Right hindlimb (tissue), 1 donor: ENCODE measurements at places on chromosomes 2 and 18.

GRCh38 chr18:64288432-64288831, 139.5 kb upstream of the LINC00305 start:
- no peak for DNase-seq

- peak; percentile 37 for DNase-seq
Measured at GRCh38 chr2:199603721-199604291, 146.1 kb upstream of the SATB2 start.

DNA sequence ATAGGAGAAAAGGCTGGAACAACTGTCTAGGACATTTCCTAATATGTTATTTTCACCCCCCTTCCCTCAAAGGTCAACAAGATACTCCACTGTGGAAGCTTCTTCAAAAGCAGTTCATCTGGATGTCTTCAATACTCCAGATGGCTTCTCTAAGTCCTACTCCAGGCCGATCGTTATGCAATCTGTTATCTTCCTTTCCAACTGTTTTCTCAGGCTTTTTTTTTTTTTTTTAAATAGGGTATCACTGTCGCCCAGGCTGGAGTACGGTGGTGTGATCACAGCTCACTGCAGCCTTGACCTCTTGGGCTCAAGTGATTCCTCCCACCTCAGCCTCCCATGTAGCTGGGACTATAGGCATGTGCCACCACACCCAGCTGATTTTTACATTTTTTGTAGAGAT, 26.3 kb downstream of the ATP8B1 start:
- no peak for DNase-seq

DNA sequence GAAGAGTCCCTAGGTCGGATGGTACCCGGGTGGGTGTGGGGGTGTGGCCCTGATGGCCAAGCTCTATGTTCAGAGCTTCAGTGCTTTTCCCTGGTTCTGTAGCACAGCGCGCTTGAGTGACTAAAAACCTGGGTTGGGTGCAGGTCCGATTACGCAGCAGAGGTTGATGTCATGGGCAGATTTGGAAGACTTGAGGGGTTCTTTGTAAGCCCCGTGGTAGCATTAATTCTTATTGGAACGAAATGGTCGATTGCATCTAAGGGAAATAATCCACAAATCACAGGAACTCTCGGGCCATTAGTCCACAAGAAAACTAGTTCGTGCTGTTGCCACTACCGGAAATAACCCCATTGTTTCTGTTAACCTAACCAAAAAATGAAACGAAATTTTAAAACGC, 9.0 kb downstream of the HOXD8 start:
- DNase-seq: no peak

DNA sequence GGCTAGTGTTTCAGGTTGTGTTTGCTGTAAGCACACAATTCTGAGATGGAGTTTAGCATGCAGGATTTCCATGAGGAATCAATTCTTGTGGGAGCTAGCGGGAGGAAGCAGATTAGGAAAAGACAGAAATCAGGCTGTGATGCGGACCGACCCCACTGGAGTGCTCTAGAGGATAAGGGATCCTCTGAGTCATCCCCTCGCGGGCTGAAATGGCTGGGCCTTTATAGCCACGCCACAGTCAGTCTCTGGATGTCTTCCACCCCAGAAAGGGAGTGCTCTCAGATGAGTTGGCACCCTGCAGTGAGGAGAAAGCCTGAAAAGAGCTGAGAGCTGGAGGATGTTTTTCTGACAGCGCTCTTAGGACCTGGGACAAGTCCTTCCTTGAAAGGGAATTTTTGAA, 102.4 kb downstream of the GALNT3 start:
- DNase-seq: no peak

GRCh38 chr18:73900106-73900835, 247.4 kb downstream of the FBXO15 start:
- DNase-seq: no peak

DNA sequence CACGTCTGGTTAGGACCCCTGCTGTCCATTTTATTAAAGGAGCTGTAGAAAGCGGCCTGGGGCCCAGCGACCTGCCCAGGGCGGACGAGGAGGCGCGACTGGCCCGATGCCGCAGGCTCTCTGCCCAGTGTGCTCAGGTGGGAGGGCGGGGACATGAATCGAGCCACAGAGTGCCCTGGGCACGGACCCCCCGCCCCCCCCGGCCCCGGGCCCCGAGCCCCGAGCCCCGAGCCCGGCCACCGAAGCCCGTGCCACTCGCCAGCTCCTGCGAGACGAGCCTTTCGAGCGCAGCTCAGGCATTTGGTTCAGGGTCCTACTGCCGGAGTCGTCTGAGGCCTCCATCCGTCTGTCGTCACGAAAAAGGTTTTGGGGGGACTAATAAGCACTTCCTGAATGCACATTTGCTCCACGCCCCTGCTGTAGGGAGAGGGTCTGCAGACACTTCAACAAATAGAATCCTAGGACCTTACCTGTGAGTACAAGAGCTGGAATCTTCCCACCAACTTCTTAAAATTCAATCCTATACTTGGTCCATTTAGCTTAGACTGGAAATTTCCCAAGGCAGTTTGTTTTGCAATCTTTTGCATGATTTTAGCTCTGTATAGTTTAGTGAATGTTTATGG, 602 bp upstream of the ADAM17 start:
- DNase-seq: no peak

DNA sequence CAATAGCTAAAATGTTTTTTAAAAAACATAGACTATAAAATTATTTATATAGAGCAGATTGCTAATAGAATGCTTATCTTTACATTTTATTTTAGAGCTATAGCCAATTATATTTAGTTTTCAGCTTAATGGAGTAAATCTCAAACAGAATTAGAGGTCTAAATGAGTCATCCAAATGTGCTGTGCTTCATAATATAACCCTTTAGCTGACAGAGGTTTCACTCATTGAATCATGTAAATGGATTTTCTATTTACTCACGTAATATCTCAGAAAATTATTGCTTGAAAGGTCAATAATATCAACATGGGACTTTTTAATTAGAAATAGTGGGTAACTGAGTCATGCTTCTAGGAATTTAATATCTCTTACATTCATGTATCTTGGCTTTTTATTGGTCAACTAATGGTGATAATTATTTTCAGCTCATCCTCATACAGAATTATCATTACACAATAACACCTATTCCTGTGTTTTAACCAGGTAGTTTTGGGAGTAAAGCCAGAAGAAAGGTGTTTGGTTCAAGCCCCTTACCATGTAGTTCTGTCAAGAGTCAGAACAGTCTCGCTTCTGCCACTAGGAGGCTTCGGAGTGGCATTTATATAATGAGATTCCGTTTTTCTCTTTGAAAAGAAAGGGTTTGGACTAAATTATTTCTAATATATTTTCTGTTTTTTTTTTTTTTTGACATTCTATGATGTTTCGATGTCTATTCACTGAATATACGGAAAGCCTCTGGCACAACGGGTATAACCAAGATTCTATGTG, 217.6 kb downstream of the CDH7 start:
- DNase-seq: no peak

GRCh38 chr2:128008074-128008672, 19.7 kb downstream of the SAP130 start:
- no peak for DNase-seq

- no peak for DNase-seq
Measured at GRCh38 chr2:230220347-230220969, 674 bp upstream of the SP110 start.

GRCh38 chr2:186347472-186347871, 138.6 kb upstream of the ZC3H15 start:
- DNase-seq: no peak

DNA sequence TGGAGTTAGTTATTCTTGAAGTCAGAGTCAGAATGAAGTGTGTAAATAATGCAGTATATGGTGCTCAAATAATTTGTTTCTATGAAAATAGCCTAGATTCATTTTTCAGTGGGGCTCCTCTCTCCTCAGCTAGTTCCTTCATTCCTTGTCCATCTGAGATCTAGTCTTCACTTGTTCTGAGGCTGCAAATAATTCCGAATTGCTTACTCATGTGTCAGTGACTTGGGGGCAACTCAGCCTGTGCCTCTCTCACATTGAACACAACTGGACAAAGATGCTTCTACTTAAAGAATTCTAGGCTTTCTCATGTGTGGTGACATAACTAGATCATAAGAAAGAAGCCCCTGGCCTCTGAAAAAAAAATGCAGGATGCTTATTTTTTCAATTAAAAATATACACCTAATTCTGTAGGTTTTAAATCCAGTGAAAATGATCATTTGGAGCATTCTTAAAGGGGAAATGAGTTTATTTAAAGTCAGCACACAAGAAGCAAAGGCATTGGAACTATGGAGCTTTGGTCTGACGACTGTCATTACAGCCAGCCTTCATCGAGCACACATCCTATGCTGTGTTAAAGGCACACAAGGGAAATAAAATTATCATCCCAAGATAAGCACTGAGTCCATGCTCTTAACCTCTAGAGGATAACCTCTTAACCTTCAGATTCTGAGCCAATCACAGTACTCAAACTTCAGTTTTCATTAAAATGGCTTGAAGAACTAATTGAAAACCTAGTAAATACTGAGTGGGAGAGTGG, 24.8 kb upstream of the SCN7A start:
- DNase-seq: no peak

GRCh38 chr2:85259101-85259590, 68.6 kb downstream of the TGOLN2 start:
- DNase-seq: no peak

DNA sequence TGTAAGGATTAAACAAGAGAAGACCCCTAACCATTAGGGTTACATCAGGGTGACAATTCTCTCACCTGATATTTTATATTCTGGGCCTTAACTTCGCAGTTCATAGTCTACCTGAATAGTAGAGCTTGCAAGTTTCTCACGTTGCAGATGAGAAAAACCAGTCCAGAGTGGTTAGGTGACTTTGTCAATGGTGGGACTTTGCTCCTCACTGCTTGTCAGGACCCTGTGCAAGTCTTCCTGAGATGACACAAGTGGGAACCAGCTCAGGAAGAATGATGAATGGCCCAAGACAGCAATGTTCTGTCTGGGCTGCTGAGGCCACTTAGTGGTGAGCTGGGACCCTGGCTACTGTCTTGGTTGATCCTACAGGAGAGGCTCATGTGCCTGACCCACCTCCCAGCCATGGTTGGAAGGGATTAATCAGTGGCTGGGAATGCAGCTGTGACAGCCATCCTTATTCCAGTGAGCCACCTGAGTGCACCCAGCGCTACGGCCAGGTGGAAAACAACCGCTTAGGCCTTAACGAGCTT, 16.9 kb downstream of the LGALSL start:
- DNase-seq: no peak

- no peak for DNase-seq
Measured at GRCh38 chr2:168992026-168992425, 39.1 kb downstream of the ABCB11 start.

- no peak for DNase-seq
Measured at GRCh38 chr2:227230151-227230550, 65.7 kb downstream of the COL4A3 start.

DNA sequence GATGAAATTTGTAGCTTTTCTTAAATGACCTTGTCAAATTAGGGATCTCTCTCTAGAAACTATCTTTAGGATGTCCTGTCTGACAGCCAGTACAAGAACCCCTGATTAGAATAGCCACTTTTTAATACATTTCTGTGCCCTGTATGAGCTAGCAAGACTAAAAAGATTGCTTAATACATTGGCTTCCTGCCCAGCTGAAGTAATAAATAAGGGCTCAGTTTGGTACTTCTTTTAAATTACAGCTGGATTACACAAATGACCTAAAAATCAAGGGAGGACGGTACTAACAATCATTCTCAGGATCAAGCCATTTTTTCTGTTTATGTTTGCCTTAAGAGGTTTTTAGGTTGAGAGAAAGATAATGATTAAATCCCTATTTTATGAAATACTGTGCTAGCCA, 11.6 kb upstream of the OLA1 start:
- no peak for DNase-seq

- DNase-seq: no peak
Measured at GRCh38 chr18:35786365-35787042, 186.0 kb upstream of the RMP24 start.

GRCh38 chr2:100588071-100588786, 25.4 kb downstream of the PDCL3 start:
- DNase-seq: no peak

DNA sequence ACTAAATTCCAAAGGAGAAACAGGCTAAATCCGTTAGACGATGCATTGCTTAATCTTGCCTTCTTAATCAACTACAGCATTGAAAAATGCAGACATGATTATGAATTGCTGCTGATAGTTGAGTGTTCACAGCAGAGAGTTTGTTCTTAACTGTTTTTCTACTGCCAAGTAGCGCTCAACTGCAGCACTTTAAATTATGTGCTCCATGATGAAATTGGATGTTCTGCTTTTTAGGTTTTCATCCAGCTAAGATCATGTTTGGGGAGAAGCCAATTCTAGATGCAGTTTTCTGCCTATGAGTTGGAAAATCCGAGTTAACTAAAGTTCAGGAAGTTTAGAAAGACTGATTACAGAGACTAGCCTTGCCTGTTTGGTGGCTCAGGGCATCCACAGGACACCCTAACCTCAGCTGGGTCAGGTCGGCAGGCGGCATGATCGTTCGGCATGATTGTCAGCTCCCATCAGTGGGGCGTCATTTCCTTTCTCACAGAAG, 119.4 kb upstream of the PIEZO2 start:
- peak; percentile 66 for DNase-seq

DNA sequence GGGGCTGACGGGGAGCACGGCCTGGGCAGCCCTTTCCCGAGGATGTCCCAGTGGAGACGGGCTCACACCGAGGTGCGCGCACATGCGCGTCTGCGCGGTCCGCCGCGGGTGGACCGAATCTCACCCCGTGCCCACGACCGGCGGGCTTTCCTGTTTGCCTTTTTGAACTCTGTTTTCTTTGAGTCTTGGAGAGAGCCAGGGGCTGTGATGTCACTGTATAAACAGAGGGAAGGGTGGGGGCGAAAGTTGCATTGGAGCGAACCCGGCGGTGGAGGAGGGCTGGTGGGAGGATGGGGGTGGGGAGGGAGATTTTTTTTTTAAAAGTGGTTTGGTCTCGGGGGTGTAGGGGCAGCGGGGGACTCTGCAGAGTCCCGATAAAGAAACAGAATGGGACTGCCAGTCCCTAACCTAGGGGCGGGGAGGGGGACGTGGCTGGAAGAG, 141.2 kb upstream of the CTAGE1 start:
- DNase-seq: peak; percentile 49

- DNase-seq: peak; percentile 86
Measured at GRCh38 chr2:71807581-71808451, 339.8 kb downstream of the CYP26B1 start.

DNA sequence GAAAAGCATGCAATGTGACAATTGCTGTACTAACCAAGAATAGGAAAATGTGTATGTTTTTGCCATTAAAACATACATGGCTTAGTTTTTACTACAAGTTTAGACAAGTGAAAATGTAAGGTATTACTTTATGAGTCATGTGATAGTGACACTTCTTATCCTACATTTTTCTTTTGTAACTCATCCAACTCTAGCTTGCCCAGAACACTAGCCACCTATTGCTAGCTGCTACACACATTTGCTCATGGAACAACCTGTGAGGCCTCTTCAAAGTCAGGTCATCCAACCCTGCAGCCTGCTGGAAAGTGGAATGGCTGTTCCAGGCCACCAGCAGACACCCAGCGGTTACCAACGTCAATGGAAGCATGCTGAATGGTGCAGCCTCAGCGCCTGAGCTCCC, 1043.9 kb downstream of the TMEM182 start:
- no peak for DNase-seq

DNA sequence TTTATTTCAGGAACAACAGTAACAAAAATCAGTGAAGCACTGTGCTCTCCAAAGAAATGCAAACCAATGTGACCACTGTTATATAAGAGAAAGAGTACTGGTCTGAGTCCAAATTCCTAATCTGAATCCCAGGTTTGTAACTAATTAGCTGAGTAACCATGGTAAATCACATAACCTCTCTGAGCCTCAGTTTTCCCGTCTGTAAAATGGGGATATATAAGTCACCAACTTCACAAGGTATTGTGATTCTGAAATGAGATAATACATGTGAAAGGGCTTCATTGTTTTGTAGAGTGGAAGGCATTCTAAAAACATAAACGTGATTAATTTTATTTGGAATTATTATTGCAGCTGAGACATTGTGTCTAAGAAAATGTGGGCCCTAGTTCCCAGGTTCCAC, 91.3 kb upstream of the YPEL5 start:
- no peak for DNase-seq
